H9 (cell line): ENCODE measurements at places on chromosomes 4 and X. TPM values are rescaled to one million over a fixed set of nuclear protein-coding genes. Genes with fewer than 3 reads are reported as not detected.

COL25A1 gene
- 4.2 and 4.6 TPM in 2 replicates for total RNA-seq

LDB2 gene
- total RNA-seq: 22.5 and 25.8 TPM in 2 replicates

SLC9B1 gene
- total RNA-seq: 0.59 and 2.0 TPM in 2 replicates

GLUD2 gene
- 0.99 and 1.0 TPM in 2 replicates for total RNA-seq

HSD17B13 gene
- total RNA-seq: not detected in 2 replicates

DCAF4L1 gene
- total RNA-seq: 0.07 and 0.09 TPM in 2 replicates

MXD4 gene
- total RNA-seq: 24.1 and 25.4 TPM in 2 replicates

FRG2 gene
- not detected in 2 replicates for total RNA-seq

CT45A10 gene
- not detected in 2 replicates for total RNA-seq

RTL3 gene
- total RNA-seq: not detected in 2 replicates

DNA sequence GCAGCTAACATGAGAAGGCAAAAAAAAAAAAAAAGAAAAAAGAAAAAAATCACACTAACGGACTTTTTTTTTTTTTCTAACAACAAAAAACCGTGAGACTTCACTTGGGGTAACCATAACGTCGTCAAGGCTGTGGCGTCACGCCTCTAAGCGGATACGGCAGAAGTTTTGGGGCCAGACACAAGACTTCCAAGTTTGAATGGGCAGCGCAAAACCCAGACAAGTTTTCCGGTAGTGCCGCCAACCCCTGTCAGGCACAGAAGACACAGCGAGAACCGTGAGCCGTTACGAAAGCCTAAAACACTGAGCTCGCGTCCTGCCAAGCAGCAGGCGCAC is 556 bp upstream of the SMARCA5 start:
- DNase-seq: no peak

- no peak for DNase-seq
Measured at GRCh38 chr4:75698963-75699228, 25.5 kb upstream of the USO1 start.

DNA sequence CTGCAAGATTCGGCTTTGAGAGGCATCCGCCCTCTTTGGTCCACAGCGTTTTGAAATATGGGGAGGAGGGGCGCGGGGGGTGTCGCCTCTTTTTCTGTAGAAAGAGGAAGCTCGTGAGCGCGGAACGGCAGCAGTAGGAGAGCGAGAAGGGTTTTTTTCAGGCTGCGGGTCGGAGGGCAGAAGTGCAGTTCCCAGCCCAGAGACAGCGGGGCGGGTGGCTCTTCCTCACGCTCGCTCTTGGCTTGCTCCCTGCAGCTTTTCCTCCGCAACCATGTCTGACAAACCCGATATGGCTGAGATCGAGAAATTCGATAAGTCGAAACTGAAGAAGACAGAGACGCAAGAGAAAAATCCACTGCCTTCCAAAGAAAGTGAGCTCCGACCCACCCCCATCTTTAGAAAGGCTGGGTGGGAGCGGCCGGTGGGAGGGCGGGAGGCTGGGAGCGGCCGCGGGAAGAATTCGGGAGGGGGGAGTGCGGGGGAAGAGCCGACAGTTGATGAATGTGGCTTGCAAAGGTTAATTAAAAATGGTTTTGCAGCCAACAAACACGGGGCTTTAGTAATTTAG is 1.2 kb downstream of the TMSB4X start:
- DNase-seq: no peak

GRCh38 chrX:148135738-148136137 is 154.6 kb downstream of the FMR1NB start:
- no peak for DNase-seq

- DNase-seq: no peak
Measured at GRCh38 chr4:150436598-150437370, 145.2 kb upstream of the MAB21L2 start.

DNA sequence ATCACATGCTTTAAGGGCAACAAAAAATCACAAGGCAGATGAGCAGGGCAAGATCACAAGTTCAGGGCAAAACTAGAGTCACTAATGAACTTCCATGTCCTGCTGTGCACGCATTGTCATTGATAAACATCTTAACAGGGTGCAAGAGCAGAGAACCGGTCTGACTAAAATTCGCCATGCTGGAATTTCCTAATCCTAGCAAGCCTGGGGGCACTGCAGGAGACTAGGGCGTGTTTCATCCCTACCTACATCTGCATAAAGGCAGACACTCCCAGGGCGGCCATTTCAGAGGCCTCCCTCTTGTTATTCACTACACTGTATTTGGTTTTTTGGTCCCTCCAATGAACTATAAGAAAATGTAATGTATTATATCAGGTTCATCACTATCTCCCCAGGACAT is 203.6 kb downstream of the ARHGEF9 start:
- DNase-seq: peak; percentile 81

DNA sequence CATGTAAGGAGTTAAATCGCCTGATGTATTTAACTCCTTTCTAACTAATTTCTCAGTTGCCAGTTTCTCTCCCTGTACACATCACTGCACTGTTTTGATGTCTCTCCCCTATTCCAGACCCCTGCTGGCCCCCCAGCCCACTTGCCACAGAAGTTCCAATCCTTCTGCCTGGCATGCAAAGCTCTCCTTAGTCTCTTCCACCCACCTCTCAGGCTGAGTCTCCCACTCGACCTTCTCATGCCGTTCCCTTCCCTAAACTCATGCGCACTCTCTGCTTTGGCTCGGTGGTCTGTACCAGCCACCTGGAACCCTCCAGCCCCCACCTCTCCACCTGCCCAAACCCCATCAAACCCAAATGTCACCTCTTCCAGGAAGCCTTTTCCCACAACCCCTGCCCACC is 56.9 kb downstream of the APLN start:
- DNase-seq: no peak

- no peak for DNase-seq
Measured at GRCh38 chr4:6594826-6595355, 19.9 kb downstream of the MAN2B2 start.

DNA sequence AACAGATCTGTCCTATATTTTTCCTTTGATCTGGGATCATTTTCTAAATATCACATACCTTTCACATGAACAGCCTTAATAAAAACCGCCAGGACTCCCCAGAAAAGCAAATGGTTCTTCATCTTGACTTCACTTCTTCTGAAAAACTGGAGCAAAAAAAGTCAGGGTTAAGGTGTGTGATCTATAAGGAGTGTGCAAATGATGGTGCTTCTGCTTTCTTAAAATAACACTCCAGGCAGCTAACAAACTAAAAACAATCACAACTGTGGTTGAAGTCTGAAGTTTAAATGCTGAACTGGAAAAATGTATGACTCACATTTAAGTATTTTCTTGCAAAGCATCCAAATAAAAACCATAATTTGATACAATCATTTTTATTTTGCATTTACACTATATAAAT is at the start of gene JCHAIN:
JCHAIN (minus strand) TSS at position 140 of the 400 bp plus-strand sequence; CDS start at position 122, 18 bp downstream.
- DNase-seq: no peak

DNA sequence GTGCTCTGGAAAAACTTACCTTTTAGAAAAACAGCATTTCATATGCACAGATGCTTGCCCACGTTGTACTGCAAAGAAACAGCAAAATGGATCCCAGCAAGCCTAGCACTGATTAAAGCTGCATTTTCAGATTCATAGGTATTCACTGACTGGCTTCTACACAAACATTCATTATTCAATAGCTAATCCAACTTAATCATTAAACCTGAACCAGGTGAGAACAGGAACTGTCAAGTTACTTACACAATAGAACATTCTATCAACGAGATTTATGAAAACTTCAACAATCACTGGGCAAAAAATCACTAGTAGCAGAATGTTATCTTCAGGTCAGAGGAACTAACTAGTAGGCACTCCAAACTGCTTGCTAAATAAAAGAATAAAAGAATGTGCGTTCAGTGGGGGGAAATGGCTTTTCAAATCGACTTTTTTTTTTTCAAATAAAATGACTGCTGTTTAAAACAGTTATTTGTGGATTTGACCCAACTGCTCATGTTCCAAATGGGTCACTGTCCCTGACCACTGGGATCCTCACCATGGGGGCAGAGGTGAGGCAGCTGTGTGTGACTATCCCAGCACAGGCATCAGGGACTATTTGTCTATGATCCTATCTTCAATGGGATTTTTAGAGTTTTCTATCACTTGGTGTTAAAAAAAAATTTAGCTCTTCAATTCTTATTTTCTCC is 42.3 kb downstream of the STX18 start:
- no peak for DNase-seq

- no peak for DNase-seq
Measured at GRCh38 chrX:100643212-100643611, 787 bp upstream of the SRPX2 start.

- no peak for DNase-seq
Measured at GRCh38 chrX:154720067-154720466, 30.8 kb downstream of the GAB3 start.

DNA sequence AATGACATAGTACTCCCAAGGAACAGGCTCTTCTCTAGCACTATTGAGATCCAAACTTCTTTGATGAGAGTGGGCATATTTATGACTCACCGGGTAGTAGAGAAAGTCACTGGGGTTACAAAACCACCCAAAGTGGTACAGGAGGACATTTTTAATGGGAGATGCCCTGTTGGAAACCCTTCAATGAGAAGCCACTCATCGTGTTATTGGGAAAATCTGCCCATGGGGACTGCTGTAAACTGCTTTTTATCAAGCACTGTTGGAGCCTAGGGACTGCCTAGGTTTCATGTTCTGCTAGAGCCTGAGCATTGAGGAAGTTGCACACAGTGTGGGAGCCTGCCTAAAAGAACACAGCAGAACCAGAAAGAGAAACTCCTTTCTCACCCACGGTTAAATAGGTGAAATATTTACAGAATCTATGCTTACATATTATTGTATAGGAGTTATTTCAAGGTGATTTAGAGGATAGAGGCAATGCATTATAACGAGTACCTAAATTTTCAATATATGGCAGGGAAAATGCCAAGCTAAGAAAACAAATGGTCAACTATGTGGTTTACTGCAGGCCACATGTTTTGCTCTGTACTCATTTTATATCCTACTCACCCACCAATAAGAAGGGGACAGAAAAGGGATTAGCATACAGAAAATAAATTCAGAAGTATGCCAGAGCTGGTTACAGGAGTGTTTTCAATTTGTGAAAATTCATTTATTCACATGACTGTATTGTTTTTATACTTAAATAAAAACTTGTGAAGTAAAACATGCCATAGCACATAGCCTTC is 559.1 kb downstream of the FSTL5 start:
- DNase-seq: no peak

DNA sequence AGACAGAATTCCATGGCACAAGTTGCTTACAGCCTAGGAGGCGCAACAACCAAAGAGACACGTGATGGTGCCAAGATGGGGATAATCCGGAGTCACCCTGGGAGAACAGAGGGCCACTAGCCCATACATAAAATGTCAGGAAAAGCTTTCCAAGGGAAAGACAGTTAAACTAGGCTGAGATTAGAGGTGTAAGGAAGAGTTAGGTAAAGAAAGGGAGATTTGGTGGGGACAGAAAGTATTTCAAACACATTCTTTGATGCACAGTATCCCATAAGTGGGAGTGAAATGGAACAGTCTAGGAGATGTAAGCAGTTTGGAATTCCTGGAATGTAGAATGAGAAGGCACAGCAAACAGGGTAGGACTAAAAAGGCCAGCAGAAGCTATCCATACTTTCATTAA is 860.9 kb upstream of the LCORL start:
- no peak for DNase-seq

- no peak for DNase-seq
Measured at GRCh38 chrX:131812847-131813825, 210.0 kb upstream of the STK26 start.

- no peak for DNase-seq
Measured at GRCh38 chrX:44062840-44063239, 89.7 kb upstream of the NDP start.

GRCh38 chr4:48804584-48805301 is 24.7 kb upstream of the FRYL start:
- no peak for DNase-seq

GRCh38 chrX:17052210-17052609 is 105.8 kb downstream of the REPS2 start:
- no peak for DNase-seq

- DNase-seq: peak; percentile 61
Measured at GRCh38 chr4:2462992-2463762, 5.7 kb upstream of the RNF4 start.

DNA sequence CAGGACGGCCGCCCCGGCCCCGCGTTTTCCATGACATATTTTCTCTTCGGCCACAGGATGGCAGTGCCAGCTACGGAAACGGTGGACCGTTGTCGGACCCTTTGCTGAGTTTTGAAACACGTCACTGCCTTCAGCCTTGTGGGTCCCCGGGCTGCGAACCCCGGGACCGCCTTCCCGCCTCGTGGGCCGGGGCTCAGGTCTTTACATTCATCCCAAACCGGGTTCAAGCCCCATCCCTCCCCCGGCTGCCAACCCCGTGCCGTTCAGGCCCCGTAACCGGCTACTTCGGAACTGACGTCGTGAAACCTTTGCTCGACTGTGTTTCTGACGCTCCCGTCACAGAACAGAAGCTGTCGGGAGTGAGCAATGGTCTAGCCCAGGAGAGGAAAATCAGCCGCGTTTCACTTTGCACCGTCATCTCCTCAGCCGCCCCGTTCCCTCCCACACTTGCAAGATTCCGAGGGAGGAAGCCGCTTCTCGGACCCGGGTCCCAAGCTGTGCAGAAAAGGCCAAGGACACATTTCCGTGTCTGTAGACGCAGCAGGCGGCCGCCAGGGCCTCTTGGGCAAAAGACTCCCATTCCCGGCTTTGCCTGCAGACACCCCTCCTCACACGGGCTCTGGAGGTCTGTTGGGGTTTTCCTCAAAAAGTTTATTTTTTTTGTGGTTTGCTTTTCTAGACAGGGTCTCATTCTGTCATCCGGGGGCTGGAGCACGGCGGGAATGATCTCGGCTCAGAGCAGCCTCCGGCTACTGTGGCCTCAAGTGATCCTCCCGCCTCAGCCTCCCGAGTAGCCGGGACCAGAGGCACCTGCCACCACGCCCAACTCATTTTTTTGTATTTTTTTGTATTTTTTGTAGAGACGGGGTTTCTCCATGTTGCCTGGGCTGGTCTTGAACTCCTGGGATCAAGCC is 41.4 kb upstream of the PPP2R3B start:
- DNase-seq: peak; percentile 71

DNA sequence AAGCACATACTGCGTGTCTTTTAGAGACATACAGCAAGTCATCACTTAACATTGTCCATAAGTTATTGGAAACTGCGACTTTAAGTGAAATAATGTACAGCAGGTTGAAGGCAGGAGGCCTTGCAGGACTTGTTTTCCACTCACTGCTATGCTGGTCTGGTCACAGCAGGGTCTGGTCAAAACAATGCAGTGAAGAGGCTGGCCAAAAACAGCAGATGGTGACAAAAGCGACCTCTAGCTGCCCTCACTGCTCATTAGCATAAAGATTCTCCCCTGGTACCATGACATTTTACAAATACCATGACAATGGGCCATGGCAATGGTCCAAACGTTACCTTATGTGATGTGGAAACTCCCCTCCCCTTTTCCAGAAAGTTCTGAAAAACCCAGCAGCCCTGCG is 1283.6 kb downstream of the FSTL5 start:
- no peak for DNase-seq

DNA sequence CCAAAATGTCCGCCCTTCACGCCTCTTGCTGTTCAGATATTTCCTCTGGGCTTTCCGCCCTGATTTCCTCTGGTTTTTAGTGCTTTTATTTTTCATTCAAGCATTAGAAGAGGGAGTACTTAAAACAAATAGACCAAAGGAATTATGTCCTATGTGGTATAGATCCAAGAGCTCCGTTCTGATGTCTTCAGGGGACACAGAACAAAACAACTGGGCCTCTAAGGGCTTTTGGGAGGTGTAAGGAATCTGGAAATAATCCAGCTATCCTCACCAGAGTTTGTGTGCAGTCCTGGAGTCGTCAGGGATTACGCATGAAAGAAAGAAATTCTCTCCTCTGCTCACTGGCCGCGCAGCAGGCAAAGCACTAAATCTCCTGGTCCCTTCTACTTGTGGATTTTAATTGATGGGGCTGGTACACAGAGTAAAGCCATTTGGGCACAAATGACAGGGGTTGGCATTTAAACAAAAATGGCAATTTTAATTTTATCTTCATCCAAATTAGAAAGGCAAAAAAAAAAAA is 999.2 kb downstream of the ADGRL3 start:
- DNase-seq: no peak
